ENCODE measurements at places on chromosomes 6 and 20.

DNA sequence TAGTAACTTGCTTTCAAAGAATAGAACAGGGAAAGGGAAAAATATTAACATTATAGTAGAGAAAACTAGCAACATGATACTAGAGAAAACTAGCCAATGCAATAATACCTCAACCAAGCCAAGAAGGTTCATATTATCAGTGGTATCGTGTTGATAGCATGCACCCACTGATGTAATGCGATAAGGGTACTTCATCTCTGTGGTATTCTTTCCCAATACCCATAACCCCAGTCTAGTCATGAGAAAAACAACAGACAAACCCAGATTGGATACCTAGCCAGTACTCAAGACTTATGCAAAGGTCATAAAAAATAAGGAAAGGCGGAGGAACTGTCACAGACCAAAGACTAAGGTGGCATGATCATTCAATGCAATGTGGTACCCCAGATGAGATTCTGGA, 21.0 kb downstream of the BLOC1S5 start:
- no peak for DNase-seq

DNA sequence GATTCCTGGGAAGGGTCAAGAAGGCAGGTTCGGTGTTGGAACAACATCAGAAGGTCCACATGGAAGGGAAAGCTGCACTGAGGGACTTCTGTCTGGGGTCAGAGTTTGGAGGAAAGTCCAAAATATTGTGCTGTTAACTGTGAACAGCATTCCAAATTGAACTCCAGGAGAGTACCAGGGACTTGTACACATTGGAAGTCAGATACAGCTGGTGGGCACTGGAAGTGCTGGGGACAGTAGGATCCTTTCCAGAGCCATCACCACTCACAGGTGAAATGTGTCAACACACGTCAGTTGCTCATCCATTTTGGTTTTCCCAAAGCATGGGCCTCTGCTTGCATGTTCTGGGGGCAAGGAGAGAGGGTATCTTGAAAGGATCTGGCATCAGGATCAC, 18.6 kb downstream of the FOXO3 start:
- no peak for DNase-seq

DNA sequence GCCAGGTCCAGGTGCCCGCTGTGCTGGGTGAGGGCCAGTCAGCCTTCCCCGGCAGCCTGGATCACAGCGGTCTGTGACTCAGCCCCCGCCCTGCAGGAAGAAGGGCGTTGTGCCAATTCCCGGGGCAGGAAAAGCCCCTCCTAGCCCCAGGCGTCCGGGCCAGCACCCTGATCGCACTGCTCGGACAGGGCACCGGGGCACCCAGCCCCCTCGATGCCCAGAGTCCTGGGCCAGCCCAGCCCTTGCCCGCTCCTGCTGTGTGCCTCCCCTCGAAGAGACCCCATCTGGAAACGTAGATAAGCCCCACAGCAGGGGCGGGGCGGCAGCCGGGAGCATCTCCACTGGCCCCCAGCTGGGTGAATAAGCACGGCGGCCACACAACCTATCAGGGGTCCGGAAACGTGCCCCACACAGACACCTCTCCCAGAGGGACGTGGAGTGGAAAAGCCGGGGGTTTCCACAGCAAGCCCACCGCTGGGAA, 9.9 kb downstream of the LAMA5 start:
- no peak for DNase-seq

DNA sequence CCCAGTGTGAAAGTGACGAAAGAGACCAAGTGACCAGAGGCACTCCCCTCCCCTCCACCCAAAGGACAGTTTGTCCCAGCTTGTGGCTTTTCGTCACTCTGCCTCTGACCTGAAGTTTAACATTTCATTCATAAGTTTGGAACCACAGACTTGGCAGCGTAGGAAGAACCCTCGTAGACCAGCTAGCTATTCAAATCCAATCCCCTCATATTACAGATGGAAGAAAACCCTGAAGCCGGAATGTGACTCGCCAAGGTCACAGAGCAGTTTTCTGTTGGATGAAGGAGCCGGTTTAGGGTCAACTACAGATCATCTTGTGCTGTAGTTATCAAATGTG, 3.9 kb upstream of the SYS1 start:
- DNase-seq = no peak

DNA sequence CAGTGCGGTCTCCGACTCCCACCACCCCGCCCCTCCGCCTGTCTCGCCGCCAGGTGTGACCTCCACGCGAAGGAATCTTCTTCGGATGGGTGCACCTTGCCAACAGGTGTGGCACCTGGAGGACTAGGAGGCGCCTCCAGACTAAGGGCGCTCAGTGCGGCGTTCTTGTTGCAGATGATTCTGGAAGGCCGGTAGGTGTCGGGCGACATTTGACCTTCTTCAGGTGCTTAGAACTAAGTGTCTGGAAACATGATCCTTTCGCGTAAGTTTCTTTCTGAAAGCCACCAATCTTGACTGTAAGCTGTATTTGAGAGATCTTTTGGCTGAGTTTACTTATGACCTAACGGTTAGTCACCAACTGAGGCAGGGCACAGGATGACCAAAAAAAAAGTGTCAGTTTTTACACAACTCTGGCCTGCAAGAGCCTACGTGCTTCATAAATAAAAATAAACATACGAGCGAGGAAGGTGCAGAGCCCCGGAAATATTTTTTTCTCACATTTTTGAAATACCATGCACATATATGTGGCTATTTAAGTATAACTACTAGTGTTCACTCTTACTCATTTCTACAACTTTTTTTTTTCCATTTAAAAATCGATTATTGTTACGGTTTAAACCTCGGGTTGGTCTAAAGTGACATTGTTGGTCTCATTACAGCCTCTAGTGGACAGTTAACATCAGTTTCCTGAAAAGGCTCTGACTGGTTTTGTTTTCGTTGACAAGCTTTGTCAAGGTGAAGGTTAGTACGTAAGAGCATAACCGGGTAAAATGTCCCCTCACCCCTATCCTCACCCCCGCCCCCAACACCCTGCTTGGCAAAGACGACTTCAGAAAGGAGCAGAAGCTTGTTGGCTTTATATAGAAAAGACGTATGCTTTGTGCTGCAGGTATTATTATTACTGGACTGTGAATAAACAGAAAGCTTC, 1.6 kb upstream of the ATXN1 start:
- no peak for DNase-seq

DNA sequence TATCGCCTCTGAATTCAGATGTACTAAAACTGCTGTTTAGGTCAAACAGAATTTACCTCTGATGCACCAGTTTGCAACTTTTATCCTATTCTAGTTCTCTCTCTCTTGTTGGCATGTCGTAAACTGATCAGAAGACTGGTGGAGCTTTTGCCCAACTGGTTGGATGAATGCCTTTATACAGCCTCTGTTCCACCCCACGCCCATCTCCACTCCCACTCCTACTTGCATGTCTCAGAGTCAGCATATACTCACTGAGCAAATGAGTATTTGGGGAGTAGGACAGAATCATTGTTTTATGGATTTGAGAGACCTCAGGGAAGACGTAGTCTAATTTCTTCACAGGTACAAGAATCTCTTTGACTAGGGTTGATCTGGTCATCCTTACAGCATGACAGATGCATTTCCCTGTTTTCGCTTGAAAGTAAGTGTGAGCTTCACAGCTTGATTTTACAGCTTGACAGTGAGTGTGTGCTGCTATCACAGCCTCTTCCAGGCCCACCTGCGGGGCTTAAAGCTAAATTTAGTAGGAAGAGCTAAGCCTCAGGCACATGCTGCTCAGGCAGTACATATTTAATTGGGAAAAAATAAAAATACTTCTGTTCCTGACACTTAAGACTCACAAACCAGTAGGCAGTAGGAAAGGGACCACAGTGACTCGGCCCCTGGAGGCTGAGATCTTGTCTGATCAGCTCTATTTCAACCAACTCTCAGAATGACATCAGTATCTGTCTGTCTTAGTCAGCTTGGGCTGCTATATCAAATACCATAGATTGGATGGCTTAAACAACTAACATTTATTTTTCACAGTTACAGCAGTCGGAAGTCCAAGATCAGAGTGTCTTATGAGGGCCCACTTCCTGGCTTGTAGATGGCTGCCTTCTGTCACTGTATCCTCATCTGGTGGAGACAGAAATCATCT, 30.4 kb downstream of the TRMT6 start:
- DNase-seq = no peak
